ENCODE measurements at places on chromosomes 7 and 10. TPM values are rescaled to one million over a fixed set of nuclear protein-coding genes. Genes with fewer than 3 reads are reported as not detected.

Gene GDF2
- not detected for polyA plus RNA-seq

DNA sequence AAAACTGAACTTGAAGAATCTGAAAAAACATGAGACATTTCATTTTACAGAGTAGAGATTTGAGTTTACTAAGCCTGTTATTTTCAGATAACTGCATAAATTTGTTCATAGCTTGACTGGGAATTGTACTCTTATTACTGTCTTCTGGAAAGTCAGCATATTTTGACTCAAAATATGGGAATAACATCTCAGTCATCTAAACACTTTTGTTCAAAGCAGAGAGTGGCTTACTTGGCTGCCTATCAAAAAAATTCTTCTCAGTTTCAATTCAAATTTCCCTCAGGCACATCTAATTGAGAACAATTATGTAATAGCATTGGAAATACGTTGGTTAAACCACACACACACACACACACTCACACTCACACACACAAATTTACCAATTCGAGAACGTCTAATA lies 384.6 kb downstream of the ARL4A start:
- no peak for DNase-seq
- H3K4me1 ChIP-seq, result no peaks in the 10 kb centered on the region
- H3K27ac ChIP-seq, result no peak overlapping the region
- H3K27me3 ChIP-seq, result no peaks in the 10 kb centered on the region

DNA sequence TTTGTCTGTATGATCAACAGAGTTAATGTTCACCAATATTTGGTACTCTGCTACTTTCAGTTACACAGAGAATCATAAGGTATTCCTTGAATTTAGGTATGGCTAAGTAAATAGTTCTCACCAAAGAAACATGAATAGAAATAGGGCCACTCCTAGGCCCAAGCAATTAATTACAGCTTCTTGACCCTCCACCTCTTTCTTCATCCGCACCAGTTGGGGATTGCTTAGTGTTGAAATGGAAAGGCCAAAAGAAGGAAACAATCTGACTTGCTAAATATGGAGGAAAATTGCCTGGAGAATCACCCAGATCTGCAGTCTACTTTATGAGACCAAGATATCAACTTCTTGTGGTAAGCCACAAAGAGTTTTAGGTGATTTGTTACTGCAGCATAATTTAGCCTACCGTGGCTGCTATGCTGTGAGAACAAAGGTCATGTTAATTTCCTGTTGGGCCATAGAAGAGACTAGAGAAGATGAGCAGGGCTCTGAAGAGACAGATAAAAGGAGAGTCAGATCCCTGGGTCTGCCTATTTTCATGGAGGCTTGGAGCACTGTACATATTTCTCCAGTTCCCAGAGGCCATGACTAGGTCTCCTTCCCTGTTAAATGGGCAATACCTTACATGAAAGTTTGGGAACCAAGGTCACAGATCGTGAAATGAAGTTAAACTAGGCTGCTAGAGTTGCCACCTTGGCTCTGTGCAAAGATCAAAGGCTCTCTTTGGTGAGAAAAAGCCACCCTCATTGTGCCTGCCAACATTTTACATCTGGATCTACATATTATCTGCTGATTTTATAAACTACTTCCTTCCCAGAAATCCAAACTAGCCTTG lies 93.3 kb upstream of the GDF10 start:
- H3K36me3 ChIP-seq, result no peaks in the 10 kb centered on the region
- H3K27ac ChIP-seq, result no peak overlapping the region
- H3K27me3 ChIP-seq, result no peaks in the 10 kb centered on the region

Gene INMT
- 174 TPM for polyA plus RNA-seq

DNA sequence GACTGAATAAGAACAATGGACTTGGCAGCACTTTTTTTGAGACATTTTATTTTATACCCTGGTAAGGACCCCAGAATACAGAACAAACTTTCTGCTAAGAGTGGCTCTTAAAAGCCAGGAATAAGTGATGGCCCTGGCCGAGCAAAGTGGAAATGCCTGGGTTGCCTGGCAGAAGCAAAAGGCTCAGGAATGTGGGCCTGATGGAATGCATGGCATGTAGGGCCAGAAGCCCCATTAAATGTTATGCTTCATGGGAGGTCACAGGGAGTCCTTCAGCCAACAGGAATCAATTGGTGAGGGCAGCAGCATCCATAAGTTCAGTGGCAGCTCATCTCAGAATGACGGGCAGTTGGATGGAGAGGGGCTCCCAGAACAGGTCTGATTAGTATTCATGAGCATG lies 301.5 kb upstream of the CACNA2D1 start:
- H3K4me1 ChIP-seq, result no peaks in the 10 kb centered on the region
- H3K27ac ChIP-seq, result no peak overlapping the region
- H3K36me3 ChIP-seq, result no peaks in the 10 kb centered on the region
- no peak for DNase-seq
- H3K27me3 ChIP-seq, result no peaks in the 10 kb centered on the region

GRCh38 chr7:5630670-5631069 lies 150.8 kb downstream of the RNF216 start:
- H3K27me3 ChIP-seq, result no peaks in the 10 kb centered on the region
- no peak overlapping the region for H3K4me3 ChIP-seq
- no peak overlapping the region for H3K27ac ChIP-seq
- H3K36me3 ChIP-seq, result no peaks in the 10 kb centered on the region
- no peak for DNase-seq

Gene TMEM176A
- polyA plus RNA-seq, result 15.7 TPM

- no peaks in the 10 kb centered on the region for H3K27me3 ChIP-seq
- H3K36me3 ChIP-seq, result peaks cover 3% of the 10 kb centered on the region
- no peaks in the 10 kb centered on the region for H3K4me1 ChIP-seq
- peak; percentile 75 for DNase-seq
Observed at GRCh38 chr10:124686707-124687376, 57.3 kb downstream of the FAM53B start.

DNA sequence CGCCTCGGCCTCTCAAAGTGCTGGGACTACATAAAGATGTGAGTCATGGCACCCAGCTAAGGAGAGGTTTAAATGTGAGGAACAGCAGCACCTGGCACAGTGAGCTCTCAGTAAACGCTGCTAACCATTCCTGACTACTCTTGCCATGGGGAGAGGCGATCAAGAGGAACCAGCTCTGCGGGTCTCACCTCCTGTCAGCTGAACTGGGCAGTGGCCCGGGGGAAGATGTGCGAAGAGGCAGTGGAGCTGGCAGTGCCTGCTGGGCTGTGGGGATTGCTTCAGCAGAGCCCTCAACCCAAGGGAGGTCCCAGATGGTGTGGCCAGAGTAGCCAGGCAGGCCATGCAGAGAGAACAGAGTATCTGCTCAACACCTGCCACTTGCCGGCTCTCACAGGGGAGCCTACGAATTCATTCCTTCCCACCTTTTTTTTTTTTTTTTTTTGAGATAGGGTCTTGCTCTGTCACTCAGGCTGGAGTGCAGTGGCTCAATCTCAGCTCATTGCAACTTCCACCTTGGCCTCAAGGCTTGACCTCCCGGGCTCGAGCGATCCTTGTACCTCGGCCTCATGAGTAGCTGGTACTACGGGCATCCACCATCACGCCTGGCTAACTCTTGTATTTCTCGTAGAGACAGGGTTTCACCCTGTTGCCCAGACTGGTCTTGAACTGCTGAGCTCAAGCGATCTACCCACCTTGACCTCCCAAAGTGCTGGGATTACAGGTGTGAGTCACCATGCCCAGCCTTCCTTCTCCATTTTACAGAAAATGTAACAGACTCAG lies 6.8 kb downstream of the POLM start:
- no peaks in the 10 kb centered on the region for H3K27me3 ChIP-seq
- no peak for DNase-seq
- no peak overlapping the region for H3K4me3 ChIP-seq
- peaks cover 15% of the 10 kb centered on the region for H3K4me1 ChIP-seq
- no peak overlapping the region for H3K27ac ChIP-seq

Gene BBIP1
- 86.9 TPM for polyA plus RNA-seq

GRCh38 chr7:131568970-131569369 lies 12.5 kb upstream of the PODXL start:
- no peaks in the 10 kb centered on the region for H3K27me3 ChIP-seq
- no peak overlapping the region for H3K27ac ChIP-seq
- no peaks in the 10 kb centered on the region for H3K4me1 ChIP-seq
- H3K4me3 ChIP-seq, result no peak overlapping the region
- no peak for DNase-seq
- no peaks in the 10 kb centered on the region for H3K36me3 ChIP-seq

GRCh38 chr10:5594271-5595049 lies 69.7 kb downstream of the CALML3 start:
- no peak overlapping the region for H3K27ac ChIP-seq
- no peaks in the 10 kb centered on the region for H3K36me3 ChIP-seq
- no peak overlapping the region for H3K4me3 ChIP-seq
- H3K4me1 ChIP-seq, result peaks cover 8% of the 10 kb centered on the region
- no peaks in the 10 kb centered on the region for H3K27me3 ChIP-seq
- DNase-seq, result no peak

Gene ADCY1
- polyA plus RNA-seq, result 1.5 TPM

DNA sequence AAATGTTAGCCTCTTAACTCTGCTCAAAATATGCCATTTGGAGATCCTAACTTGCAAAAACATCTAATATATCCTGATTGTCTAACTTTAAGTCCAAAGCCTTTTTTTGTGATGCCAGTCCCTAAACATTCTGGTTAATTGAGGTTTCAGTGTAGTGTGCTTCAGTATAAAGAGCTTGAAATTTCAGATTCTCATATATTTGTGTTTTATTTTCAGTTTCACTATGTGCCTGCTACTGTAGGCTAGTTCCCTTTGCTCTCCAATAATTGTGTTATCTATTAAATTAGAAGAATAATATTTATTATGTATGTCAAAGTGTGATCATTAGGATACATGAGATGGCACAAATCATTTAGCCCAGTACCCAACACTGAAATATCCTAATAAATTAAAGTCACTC lies 1361.2 kb downstream of the XPNPEP1 start:
- H3K27ac ChIP-seq, result no peak overlapping the region
- H3K27me3 ChIP-seq, result no peaks in the 10 kb centered on the region
- no peak for DNase-seq
- H3K4me3 ChIP-seq, result no peak overlapping the region

DNA sequence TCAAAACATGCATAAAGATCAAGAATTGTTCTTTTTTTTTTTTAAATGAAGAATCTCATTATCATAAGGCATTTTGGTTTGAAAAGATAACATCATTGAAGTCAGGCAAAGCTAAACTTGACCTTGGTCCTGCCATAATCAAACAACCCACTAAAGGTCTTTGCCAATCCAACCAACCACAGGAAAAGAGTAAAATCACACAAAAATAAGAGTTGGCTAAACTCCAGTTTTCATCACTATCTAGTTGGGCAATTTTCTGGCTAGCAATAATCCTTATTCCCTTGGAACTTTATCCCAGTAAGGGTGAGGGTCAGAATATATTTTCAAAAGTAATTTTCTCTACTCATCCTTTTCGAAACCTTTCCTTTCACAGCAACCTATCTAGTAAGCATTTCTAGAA lies 62.4 kb downstream of the HIBADH start:
- H3K4me1 ChIP-seq, result no peaks in the 10 kb centered on the region
- no peak overlapping the region for H3K27ac ChIP-seq
- H3K27me3 ChIP-seq, result no peaks in the 10 kb centered on the region

Gene NEBL
- 26.4 TPM for polyA plus RNA-seq

- H3K27me3 ChIP-seq, result no peaks in the 10 kb centered on the region
- DNase-seq, result peak; percentile 59
- no peak overlapping the region for H3K4me3 ChIP-seq
Observed at GRCh38 chr10:132296666-132297443, 10.9 kb downstream of the STK32C start.

- H3K36me3 ChIP-seq, result no peaks in the 10 kb centered on the region
- DNase-seq, result no peak
- H3K4me3 ChIP-seq, result no peak overlapping the region
Observed at GRCh38 chr10:35696392-35697287, 54.5 kb upstream of the FZD8 start.

DNA sequence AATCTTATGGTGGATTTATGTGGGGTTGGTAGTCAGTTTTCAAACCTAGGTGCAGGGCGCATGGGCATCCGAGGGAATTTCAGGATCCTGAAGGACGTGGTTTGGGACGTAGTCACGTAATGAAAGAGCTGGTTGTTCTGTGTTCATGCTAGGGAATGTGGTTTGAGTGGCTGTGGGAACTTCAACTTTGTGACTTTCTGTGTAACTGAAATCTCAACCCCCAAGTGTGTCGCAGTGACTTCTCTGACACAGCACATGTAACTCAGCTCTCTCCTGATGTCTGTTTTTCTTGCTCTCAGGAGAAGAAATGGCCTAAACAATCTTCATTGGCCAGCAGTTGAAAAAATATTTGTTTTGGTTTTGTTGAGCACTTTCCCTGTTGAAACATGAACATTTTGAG lies 199.0 kb downstream of the PTEN start:
- peak overlapping the region; percentile 22 for H3K27ac ChIP-seq
- DNase-seq, result no peak
- H3K4me3 ChIP-seq, result no peak overlapping the region
- no peaks in the 10 kb centered on the region for H3K4me1 ChIP-seq

- no peak overlapping the region for H3K4me3 ChIP-seq
- DNase-seq, result no peak
- no peaks in the 10 kb centered on the region for H3K4me1 ChIP-seq
- no peaks in the 10 kb centered on the region for H3K27me3 ChIP-seq
- H3K36me3 ChIP-seq, result no peaks in the 10 kb centered on the region
- no peak overlapping the region for H3K27ac ChIP-seq
Observed at GRCh38 chr10:120656107-120656506, 195.1 kb upstream of the WDR11 start.

Gene KCND2
- polyA plus RNA-seq, result 0.32 TPM

GRCh38 chr7:55504093-55504859 lies 68.0 kb downstream of the VOPP1 start:
- H3K4me3 ChIP-seq, result no peak overlapping the region
- no peaks in the 10 kb centered on the region for H3K36me3 ChIP-seq
- no peaks in the 10 kb centered on the region for H3K27me3 ChIP-seq
- no peak overlapping the region for H3K27ac ChIP-seq
- H3K4me1 ChIP-seq, result no peaks in the 10 kb centered on the region

Gene POMZP3
- polyA plus RNA-seq, result 15.6 TPM

- H3K36me3 ChIP-seq, result no peaks in the 10 kb centered on the region
- H3K4me3 ChIP-seq, result peak overlapping the region; percentile 6
- peak overlapping the region; percentile 90 for H3K27ac ChIP-seq
- H3K4me1 ChIP-seq, result peaks cover 22% of the 10 kb centered on the region
Observed at GRCh38 chr7:92832534-92833023, 3.8 kb downstream of the CDK6 start.

Gene PRSS37
- polyA plus RNA-seq, result not detected

GRCh38 chr10:122499491-122499941 lies 38.2 kb downstream of the HTRA1 start:
- no peak for DNase-seq
- no peaks in the 10 kb centered on the region for H3K36me3 ChIP-seq
- H3K27ac ChIP-seq, result no peak overlapping the region
- H3K4me3 ChIP-seq, result no peak overlapping the region
- no peaks in the 10 kb centered on the region for H3K27me3 ChIP-seq
- H3K4me1 ChIP-seq, result peaks cover 14% of the 10 kb centered on the region

- H3K27me3 ChIP-seq, result no peaks in the 10 kb centered on the region
- peaks cover 3% of the 10 kb centered on the region for H3K4me1 ChIP-seq
- no peak for DNase-seq
- H3K27ac ChIP-seq, result no peak overlapping the region
Observed at GRCh38 chr7:106552645-106553445, 108.1 kb downstream of the CCDC71L start.
